Caco-2 (cell line): ENCODE measurements at places on chromosomes 16 and 17.

DNA sequence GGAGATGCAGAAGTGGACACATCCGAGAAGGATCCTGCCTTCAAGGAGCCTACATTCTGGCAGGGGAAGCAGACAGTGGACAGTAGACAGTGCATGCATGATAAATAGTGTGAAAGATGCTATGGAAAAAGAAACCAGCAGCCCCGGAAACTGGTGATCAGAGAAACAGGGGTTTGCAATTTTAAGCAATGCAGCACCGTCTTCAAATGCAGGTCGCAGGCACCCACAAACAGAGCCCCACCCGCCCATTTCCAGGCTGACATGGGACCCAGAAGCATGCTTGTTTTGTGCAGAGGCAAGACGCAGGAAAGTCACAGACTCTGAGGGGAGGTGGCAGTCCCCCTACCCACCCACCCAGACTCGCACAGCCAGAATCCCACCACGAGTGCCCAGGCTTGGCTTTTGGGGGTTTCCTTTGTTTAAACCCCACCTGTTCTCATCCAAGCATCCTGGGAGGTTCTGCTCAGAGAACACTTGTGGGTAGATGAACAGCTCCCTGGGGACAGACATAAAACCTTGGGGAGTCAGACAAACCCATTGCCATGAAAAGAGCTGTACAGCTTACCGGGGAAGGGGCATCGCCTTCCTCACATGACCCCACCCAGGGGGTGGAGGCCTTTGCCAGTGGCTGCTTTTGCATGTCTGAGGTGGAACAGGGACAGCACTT is 114.3 kb downstream of the MGAT5B start:
- no peaks in the 10 kb centered on the region for H3K36me3 ChIP-seq
- DNase-seq = no peak
- H3K27me3 ChIP-seq = no peaks in the 10 kb centered on the region

DNA sequence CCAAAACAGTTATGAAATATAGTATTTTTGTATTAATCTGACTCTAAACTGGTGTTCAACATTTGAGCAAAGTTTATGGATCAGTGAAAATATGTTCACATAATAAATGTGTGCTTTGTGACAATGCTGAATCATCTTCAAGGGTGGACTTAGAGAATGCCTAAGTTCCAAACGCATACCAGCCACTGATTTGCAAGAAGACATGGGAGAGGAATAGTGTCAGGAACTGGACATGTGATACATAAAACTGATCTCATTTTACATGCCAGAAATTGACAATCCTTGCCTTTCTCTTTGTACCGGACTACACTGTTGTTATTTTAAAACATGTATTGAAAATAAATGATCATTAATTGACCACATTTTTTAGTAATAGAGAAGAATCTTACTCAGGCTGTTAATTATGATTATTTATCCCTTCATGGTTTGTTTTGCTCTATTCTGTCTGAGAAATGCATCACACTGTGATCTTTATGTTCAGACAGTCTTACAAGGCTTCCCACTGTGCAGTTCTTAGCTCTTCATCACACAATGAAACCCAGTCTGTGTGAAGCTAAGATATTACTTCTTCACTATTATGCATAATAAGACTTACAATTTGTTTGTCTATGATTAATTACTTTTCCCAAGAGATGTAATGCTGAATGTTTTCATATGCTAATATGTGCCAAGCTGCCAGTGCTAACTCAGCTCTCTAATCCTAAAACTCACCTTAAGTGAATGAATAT is 1180.6 kb upstream of the CDH8 start:
- no peak overlapping the region for H3K27ac ChIP-seq
- H3K36me3 ChIP-seq = no peaks in the 10 kb centered on the region
- no peak overlapping the region for H3K4me3 ChIP-seq
- no peaks in the 10 kb centered on the region for H3K27me3 ChIP-seq
- no peak for DNase-seq

DNA sequence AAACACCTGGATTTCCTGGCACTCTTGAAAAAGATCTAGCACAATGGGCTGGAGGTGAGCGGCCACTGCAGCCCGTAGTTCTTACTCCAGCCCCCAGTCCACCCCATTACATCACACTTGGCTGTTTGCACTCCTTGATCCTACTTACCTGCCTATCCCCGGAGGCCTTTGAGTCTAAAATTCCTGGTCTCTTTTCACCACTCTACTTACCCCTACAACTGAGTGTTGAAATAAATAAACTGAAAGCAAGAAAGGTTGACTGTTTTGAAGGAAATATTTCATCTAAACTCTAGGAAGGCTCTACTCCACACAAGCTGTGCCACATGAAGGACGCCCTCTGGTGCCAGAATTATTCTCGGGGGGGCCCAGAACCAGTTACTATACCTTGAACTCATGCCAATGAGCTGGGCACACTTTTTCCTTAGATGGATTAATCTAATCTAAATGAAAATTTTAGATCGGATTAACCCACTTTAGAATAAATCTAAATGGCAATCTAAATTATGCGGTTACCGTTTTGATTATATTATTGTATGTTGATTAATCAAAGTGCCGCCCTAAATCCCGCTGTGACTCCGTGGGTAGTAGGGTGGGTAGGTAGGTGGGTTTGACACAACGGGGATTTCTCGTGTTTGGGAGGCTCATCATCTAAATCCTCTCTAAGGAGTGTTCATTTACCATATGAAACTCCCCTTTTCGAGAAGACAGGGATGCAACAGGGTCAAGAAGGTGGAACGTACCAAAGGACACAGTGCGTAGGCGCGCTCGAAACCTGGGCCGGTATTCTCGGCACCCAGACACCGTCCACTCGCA is 651 bp upstream of the EIF1 start:
- peak overlapping the region; percentile 49 for H3K4me3 ChIP-seq
- peaks cover 17% of the 10 kb centered on the region for H3K36me3 ChIP-seq
- DNase-seq = peak; percentile 68
- H3K27ac ChIP-seq = peak overlapping the region; percentile 97
- no peaks in the 10 kb centered on the region for H3K27me3 ChIP-seq

GRCh38 chr16:87407511-87408112 is 15.5 kb downstream of the MAP1LC3B start:
- no peak for DNase-seq
- H3K27ac ChIP-seq = no peak overlapping the region
- H3K4me1 ChIP-seq = no peaks in the 10 kb centered on the region
- H3K36me3 ChIP-seq = peaks cover 8% of the 10 kb centered on the region

- H3K36me3 ChIP-seq = no peaks in the 10 kb centered on the region
- peak overlapping the region; percentile 85 for H3K4me3 ChIP-seq
- H3K27me3 ChIP-seq = no peaks in the 10 kb centered on the region
- DNase-seq = no peak
- peaks cover 24% of the 10 kb centered on the region for H3K4me1 ChIP-seq
These were observed 1.9 kb downstream of the CMC2 start for GRCh38 chr16:81004646-81005353.

- no peak overlapping the region for H3K4me3 ChIP-seq
- no peaks in the 10 kb centered on the region for H3K4me1 ChIP-seq
- peak; percentile 0 for DNase-seq
- no peaks in the 10 kb centered on the region for H3K36me3 ChIP-seq
These were observed 2.0 kb downstream of the CCDC200 start for GRCh38 chr17:43226393-43226792.

DNA sequence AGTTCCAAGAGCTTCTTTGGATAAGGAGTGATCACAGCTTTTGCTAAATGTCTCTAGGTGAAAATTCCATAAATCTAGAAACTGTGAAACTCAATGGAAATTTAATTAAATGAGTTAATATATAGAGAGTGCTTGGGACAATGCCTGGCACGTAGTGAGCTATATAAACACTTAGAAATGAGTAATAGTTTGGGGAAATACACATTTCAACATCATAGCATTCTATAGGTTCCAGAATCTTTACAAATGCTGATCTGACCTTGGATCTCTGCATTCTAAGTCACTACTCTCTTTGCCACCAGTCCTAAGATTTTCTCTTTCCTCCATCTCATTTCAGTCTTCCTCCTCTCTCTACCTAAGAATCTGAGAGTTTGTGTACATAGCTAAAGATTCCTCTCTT is 175.6 kb downstream of the SOX9 start:
- no peak for DNase-seq
- no peak overlapping the region for H3K4me3 ChIP-seq
- H3K27ac ChIP-seq = no peak overlapping the region

DNA sequence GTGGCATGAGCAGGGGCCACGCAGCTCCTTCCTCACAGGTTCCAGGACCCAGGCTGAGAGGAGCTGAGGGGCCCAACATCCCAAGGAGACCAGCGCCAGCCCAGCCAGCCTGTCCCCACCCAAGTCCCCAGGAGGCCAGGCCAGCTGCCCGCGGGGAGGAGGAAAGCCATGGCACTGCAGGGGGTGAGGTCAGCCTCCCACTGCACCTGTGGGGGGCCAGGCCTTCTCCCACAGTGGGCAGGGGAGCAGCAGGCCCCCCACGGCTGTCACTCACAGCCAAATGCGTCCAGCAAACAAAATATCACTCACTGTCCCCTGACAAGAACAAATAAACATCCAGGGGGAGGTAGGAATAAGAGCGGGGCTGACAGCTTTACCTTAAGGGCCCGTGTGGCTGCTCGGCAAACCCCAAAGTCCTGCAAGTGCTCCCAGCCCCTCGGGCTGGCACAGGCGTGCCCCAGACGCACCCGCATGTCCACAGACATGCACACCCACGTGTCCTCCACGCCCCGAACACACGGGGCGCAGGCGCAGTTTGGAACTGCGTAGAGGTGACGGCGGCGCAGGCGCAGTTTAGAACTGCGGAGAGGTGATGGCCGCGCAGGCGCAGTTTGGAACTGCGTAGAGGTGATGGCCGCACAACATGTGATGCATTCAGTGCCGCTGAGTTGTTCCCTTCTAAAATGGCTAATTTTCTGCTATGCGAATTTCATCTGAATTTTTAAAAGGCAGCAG is 291.1 kb downstream of the FOXL1 start:
- H3K4me3 ChIP-seq = no peak overlapping the region
- H3K27ac ChIP-seq = no peak overlapping the region

- H3K27ac ChIP-seq = no peak overlapping the region
- H3K4me3 ChIP-seq = no peak overlapping the region
- no peak for DNase-seq
- no peaks in the 10 kb centered on the region for H3K27me3 ChIP-seq
These were observed 84.3 kb downstream of the TMEM132E start for GRCh38 chr17:34663714-34664113.

- no peaks in the 10 kb centered on the region for H3K27me3 ChIP-seq
- DNase-seq = no peak
- no peaks in the 10 kb centered on the region for H3K36me3 ChIP-seq
- peaks cover 5% of the 10 kb centered on the region for H3K4me1 ChIP-seq
These were observed 6.6 kb upstream of the SETD6 start for GRCh38 chr16:58508671-58509251.

GRCh38 chr17:8948462-8948861 is 17.0 kb downstream of the PIK3R5 start:
- no peaks in the 10 kb centered on the region for H3K4me1 ChIP-seq
- H3K27me3 ChIP-seq = no peaks in the 10 kb centered on the region
- no peak overlapping the region for H3K4me3 ChIP-seq
- H3K27ac ChIP-seq = no peak overlapping the region
- DNase-seq = no peak

GRCh38 chr16:86685076-86685475 is 106.7 kb downstream of the FOXL1 start:
- DNase-seq = no peak
- H3K4me3 ChIP-seq = no peak overlapping the region
- H3K36me3 ChIP-seq = no peaks in the 10 kb centered on the region
- no peaks in the 10 kb centered on the region for H3K27me3 ChIP-seq
- H3K27ac ChIP-seq = no peak overlapping the region
- H3K4me1 ChIP-seq = no peaks in the 10 kb centered on the region

DNA sequence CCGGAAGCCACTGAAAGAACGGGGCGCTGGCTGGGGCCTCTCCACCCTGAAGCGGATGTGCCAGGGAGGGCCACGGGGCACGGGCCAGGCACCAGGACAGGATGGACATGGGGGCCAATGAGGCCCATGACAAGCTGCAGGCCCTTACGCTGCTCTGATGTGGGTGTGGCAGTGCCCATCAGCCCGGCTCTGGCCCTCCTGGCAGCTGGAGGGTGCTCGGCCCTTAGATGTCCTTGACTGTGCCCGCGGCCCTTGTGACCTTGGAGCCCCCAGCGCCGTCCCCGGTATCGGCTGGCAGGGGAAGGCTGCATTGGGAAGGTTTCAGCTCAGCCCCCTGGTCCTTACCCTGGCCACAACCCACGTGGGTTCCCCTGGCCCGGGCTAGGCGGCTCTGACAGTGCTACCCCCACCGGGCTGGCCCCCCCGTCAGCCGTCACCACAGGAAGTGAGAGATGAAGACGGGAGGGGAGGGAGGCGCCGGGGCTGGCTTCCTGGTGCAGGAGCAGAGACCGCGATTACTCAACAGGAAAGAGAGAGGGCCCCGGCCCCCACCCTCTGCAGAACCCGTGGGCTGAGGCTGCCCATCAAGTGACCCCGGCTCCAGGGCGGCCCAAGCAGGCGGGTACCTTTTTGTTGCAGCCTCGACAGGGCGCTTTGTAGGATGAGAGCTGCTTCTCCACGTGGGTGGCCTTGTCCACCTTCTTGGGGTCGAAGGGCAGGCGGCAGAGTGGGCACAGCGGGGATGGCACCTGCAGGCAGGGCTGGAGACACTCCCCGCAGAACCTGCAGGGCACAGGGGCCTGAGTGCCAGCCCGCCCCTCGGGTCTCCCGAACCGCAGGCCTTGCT is 5.3 kb downstream of the RNF166 start:
- peaks cover 9% of the 10 kb centered on the region; the same call in 1 of the 2 replicates for H3K4me1 ChIP-seq
- peaks cover 2% of the 10 kb centered on the region; the same call in 1 of the 2 replicates for H3K36me3 ChIP-seq
- no peak overlapping the region for H3K27ac ChIP-seq
- no peaks in the 10 kb centered on the region for H3K27me3 ChIP-seq
- no peak for DNase-seq

DNA sequence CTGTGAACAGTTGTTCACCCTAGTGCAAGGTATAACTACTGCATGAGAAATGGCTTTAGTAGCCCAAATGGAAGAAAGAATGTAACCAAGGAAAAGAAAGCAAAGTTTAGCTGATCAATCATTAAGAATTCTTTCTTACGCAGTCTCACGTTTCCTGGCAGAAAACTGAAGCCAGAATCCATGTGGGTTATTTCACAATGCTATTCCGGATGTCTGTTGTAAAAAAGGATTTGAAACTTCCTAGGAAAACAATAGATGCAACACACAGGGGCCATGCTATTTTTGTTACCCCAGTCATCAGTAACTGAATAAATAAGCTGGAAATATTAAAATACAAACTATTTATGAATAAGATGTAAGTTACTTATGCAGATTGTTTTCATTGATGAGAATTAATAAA is 802.5 kb downstream of the CDH8 start:
- H3K27ac ChIP-seq = no peak overlapping the region
- no peak overlapping the region for H3K4me3 ChIP-seq
- no peak for DNase-seq
- H3K27me3 ChIP-seq = no peaks in the 10 kb centered on the region
- H3K36me3 ChIP-seq = no peaks in the 10 kb centered on the region
- no peaks in the 10 kb centered on the region for H3K4me1 ChIP-seq

- no peak for DNase-seq
- peaks cover 19% of the 10 kb centered on the region for H3K4me1 ChIP-seq
- H3K4me3 ChIP-seq = no peak overlapping the region
- H3K27me3 ChIP-seq = no peaks in the 10 kb centered on the region
- H3K27ac ChIP-seq = no peak overlapping the region
- H3K36me3 ChIP-seq = no peaks in the 10 kb centered on the region
These were observed 39.6 kb downstream of the MAP2K6 start for GRCh38 chr17:69454051-69454450.
